Stimulated activated CD4-positive, alpha-beta T cell treated with anti-CD3 and anti-CD28 coated beads, Interleukin-15, amount 100 ng/mL, for 24 hours (primary cell): ENCODE measurements at places on chromosomes 5 and 9.

DNA sequence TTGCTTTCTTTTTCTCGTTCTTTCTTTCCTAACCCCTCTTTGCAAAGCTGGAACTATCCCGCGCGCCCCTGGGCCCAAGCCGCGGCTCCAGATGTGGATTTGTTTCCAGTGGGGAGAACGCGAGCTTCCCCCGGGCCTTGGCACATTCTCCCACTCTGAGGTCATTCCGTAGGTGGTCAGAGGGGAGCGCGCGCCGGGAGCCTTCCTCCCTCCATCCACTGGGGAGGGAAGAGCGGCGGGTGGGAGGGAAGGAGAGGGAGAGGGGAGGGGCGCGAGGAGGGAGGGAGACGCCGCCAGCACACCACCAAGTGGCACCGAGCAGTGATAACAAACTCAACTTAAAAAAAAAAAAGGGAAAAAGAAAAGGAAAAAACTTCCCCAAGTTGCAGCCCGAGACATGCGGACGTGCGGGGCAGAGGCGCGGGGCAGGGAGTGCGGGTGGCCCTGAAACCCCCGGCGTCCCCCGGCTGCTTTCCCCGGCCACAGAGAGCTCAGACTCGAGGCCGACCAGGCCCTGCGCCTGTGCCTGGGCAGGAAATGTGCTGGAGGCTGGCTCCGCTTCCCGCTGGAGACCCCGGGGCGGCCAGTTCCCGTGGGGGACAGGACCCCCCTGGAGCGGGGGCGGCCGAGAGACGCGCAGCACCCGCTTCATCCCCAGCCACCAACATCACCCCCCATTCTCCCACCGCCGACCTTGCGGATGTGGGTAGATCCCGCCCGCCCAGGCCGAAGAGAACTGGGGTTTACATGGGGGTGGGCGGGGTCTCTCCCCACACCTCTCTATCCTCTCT lies 3.1 kb downstream of the IER5L start:
- DNase-seq, result peak; percentile 52

DNA sequence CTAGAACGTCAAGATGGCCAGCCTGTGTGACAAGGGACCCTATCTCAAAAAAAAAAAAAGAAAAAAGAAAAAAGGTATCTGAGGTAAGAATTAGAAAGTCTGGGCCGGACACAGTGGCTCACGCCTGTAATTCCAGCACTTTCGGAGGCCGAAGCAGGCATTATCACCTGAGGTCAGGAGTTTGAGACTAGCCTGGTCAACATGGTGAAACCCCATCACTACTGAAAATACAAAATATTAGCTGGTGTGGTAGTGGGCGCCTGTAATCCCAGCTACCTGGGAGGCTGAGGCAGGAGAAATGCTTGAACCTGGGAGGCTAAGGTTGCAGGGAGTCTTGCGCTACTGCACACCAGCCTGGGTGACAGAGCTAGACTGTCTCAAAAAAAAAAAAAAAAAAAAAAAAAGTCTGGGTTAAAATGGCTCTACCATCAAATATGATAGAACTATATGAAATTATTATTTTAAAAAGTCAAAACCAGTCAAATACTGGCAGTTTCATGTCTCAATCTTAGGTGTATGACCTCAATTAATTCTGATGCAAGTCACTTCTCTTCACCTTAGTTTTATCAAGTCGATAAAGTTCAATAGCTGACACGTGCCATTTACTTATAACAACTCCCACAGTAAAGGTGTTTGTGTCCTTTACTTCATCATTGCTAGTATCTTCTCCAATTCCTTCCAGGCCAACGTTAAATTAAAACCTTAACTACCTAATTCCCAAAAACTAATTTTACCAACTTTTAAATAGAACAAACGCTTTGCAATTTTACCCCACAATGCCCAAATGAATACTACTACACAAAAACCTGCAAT lies 1.1 kb downstream of the RPS23 start:
- peak; percentile 22 for DNase-seq

- DNase-seq, result no peak
These were observed 43.5 kb downstream of the LPAR1 start for GRCh38 chr9:110994771-110995241.

GRCh38 chr5:148882332-148882731 lies 55.9 kb downstream of the ADRB2 start:
- no peak for DNase-seq

DNA sequence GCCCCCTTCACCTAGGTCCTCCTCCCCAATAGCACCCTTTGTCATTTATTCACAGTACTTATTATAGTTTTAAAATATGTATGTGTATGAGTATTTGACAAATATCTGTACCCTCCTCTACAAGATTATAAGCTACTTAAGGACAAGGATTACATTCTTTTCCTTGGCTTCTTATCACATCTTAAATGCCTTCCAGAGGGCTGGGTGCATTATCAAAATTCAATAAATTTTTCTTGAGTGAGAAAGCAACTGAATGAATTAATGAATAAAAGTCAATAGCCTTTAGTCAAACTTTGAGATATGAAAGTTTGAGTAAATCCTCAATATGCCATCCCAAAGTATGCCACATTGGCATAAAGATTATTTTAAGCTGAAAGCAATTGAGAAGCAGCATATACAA lies 621.7 kb downstream of the DNAH5 start:
- no peak for DNase-seq

- peak; percentile 43 for DNase-seq
These were observed 3.6 kb downstream of the SUSD3 start for GRCh38 chr9:93061791-93062763.

- no peak for DNase-seq
These were observed 204.9 kb upstream of the TRPM3 start for GRCh38 chr9:71326360-71326759.

- no peak for DNase-seq
These were observed 35.6 kb upstream of the N4BP3 start for GRCh38 chr5:178077751-178078150.

GRCh38 chr9:104568868-104569267 lies at the start of gene OR13C8:
Gene OR13C8, plus strand, starts transcription at chr9:104569168. Its CDS starts 0 bp downstream, at chr9:104569168.
- DNase-seq, result no peak

DNA sequence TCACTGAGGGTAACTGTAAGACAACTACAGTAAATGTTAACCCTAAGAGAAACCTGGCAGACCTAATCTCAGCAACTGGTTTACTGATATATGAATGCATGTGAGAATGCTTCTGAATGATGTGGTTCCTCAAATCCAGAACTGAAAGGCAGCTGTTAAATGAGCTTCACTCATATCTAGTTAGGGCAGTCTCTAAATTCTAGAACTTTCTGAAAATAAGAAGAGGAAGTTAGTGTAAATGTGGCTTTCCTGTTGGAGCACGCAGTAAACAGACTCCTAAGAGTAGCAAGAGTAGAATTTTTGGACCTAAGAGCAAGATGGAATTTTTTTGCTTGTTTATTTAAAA lies 117.9 kb upstream of the KCNN2 start:
- DNase-seq, result no peak

GRCh38 chr9:91714020-91714806 lies 235.8 kb downstream of the ROR2 start:
- peak; percentile 52 for DNase-seq

DNA sequence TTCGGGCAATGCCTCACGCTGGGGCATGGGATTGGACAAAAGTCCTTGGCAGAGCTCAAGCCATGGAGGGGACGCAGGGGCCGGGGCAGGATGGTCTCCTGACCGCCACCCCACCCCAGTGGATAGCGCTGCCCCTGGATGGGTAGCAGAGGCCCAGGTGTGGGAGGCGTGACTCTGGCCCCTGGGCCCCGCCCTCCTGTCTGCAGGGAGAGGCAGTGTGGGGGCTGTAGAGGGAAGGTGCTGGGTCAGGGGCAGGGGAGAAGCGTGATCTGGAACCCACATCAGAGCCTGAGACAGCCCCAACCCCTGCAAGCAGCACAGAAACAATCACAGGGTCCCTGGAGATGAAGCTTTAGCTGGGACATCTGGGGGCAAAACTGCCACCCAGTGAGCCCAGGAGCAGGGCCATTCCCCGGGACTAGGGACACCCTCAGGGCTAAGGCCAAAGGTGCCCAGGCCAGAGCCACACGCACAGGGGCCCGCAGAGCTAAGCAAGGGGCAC lies 36.2 kb downstream of the NACC2 start:
- DNase-seq, result no peak

GRCh38 chr9:89008744-89009545 lies 17.7 kb downstream of the S1PR3 start:
- no peak for DNase-seq

- DNase-seq, result peak; percentile 36
These were observed 41.9 kb downstream of the SLC22A5 start for GRCh38 chr5:132411304-132412013.

- no peak for DNase-seq
These were observed 816.8 kb downstream of the MTRR start for GRCh38 chr5:8685704-8686103.

GRCh38 chr9:37097294-37097693 lies 23.1 kb upstream of the ZCCHC7 start:
- DNase-seq, result no peak

DNA sequence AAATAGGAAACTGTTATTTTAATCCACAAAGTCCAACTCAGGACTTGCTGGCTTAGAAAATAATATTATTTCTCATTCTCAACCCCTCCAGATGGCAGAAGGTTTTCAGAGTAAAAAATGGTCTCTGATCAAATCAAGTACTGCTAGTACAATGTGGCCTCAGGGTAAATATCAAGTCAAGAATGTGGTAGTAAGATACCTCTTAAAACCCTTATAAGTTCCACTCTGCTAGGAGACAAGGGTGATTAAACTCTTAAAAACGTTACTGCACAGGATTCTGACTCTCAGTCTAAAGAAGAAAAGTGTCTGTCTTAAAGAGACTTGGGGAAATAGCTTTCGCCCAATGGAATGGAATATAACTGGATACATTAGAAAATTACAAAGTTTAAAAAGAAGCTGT lies 120.8 kb upstream of the PDE4D start:
- no peak for DNase-seq

DNA sequence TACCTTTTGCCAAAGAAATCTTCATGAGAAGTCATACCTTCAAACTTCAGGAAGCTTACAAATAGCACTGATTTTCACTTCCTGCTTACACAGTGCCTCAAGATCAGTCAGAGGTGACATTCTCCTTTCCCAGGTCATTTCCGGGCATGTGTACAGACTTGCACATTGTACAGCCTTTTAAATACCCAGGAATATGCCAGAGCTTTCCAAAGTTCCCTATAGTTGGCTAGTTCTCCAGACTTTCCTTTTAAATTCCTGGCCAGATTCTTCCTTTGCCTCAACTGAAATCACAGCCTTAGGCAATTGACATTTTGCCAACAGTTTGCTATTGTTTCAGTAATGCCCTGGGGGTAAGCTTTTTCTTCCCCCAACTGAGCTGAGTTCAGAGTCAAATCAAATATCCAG lies 47.2 kb downstream of the RFX3 start:
- DNase-seq, result peak; percentile 5

DNA sequence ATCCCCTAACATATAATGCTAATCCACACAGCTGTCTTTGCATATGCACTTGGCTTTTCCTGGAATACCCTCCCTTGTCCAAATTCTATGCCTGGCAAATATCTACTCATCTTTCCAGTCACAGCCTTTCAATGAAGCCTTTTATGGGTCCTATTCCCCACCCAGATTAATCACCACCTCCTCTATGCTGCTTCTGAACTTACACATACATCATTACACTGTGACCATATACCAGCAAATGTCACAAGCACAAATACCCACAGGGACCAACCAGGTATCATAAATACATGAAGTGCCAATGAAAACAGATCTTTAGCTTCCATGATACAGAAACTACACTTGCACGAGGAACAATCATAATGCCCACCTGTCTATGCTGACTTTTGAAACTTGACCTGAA lies 22.3 kb downstream of the LPAR1 start:
- no peak for DNase-seq

GRCh38 chr9:124652615-124653393 lies 118.3 kb downstream of the NR6A1 start:
- no peak for DNase-seq

DNA sequence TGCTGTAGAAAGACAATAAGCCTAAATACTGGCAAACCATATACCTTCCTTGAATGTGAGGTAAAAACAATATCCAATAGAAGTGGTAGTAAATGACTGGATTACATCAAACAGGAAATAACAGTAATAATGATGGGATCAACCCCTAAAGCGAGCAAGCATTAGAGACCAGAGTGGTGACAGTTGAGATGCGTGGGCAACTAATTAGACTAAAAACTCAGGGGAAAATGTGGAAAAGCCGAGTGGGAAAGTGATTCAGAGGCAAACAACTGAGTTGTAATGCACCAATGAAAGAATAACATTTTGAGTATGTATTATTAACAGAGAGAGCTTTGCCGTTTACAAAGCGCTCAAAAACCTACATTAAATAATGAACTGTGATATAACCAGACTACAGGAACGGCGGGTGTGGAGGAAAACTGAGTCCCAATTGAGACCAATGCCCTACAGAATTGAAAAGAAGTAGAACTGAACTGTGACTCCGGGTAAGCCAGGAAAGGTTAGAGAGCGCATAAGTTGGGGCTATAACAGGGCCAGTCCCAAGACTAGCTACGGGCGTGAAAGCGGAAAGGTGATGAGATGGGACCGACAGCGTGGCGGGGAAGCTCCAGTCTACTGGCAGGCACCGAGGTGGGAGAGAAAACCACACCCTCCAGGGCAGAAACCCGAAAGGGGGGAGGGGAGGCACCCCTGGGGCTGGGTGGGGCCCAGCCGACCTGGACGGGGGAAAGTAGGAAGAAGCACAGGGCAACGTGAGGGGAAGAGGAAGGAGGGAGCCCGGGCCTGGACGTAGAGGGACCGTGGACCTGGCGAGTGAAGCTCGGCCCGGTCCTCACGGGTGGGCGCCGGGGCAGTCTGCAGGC lies 592 bp downstream of the UBAP2 start:
- DNase-seq, result peak; percentile 76

DNA sequence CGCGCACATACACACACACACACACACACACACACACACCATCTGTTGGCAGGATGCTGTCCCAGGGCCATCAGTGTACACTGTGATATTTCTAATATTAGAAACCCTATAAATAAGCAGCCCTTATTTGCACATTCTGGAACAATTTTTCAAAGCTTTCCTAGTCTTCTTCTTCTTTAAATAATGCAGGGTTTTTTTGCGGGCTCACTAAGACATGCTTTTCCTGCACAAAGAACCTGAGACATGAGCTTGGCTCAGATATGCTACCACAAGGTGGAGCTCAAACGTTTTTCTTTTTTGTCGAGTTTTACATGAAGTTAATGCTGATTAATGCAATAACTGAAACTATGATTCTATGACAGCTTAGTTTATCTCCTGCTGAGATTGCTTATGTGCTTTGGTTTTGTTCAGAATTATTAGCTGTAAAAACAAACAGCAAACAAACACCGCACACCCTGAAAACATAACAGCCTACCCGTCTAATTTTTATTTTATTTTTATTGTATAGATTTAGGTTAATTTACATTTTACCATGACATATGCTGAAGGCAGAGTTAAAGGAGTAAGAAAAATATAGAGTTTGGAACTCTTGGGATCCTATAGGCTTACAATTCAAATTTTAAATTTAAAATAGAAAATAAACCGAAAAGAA lies 95.8 kb downstream of the ALDH1A1 start:
- DNase-seq, result peak; percentile 2

- no peak for DNase-seq
These were observed 28.4 kb upstream of the BTNL3 start for GRCh38 chr5:180960209-180960608.
